GM12892 (cell line): ENCODE measurements at places on chromosomes 3 and 15.

- no peak for DNase-seq
Measured at GRCh38 chr15:91887921-91888373, 34.4 kb downstream of the SLCO3A1 start.

DNA sequence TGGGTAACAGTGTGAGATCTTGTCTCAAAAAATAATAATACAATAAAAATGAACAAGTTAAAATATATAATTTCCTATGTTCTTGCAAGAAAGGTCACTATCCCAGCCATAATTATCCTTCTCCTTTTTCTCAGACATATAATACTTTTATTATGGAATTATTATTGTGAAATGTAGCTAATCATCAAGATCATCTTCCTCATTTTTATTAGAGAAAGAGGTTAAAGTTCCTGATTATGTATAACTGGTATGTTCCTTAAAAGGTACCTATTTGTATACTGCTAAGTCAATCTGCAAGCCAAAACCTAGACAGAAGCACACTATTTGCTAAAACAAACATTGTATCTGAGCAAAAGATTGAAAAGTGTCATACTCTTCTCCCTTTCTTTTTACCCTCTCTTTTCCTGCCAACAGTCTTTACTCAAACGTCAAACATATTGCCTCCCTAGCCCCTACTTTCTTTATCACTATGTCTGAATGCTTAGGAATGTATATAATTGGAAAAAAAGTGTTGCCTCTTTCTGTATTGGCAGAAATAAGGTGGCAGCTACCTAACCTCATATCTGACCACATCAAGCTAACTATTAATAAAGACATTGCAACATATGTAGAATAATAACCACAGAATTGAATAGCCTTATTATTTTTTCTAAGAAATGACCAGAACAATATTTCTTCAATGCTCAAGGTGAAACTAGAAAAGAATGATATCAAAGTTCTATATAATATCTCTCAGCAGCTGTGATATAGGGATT lies 18.5 kb downstream of the SEC11A start:
- DNase-seq: no peak

- DNase-seq: no peak
Measured at GRCh38 chr3:76040946-76041345, 255.6 kb upstream of the ZNF717 start.

DNA sequence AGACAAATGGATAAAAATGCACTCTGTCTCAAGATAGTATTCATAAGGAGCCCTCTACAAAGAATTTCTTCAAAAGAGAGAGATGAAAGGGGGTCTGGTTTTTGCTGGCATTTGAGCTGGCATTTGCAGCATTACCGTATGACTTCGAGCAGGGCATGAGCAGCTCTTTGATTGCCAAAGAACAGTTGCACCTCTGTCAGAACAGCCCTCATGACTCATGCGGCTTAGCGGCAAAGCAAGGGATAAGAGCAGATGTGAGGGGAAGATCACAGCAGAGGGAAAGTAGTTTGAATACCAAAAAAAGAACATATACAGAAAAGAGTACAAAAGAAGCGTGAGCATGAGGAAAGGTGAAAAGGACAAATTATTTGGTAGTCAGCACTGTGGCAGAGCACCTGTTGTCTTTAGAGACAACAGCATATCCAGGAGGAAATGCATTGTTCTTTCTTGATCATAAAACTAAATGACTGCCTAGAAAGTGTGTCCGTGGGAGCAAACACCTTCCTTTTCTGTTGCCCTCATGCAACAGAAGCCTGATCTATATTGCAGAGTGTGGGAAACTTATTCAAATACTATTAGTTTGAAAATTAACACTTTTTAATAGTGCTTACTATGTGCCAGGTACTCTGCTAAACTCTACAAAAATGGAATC lies 80.5 kb upstream of the SLC24A5 start:
- DNase-seq: no peak

DNA sequence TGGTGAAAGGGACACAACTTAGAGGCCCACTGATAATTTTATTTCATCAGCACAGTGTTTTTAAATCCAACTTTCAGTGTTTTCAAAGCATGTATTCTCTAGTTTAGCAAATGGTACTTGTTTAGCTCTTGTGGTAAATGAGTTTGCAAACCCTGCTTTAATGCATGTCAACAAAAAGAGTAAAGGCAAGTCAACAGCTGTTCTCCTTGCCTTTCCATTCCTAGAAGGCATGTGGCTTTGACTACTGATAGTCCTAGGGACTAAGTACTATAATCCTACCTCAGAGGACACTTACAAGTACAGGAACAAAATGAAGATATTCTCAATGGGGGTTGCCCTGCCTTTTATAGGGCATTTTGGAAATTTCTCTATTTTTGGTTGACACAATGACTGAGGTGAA lies 13.1 kb downstream of the NPTN start:
- DNase-seq: no peak

GRCh38 chr3:64687781-64688604 lies at the start of gene ADAMTS9:
Gene ADAMTS9, minus strand, starts transcription at chr3:64688000. Its CDS starts 343 bp downstream, at chr3:64687657.
- DNase-seq: no peak

DNA sequence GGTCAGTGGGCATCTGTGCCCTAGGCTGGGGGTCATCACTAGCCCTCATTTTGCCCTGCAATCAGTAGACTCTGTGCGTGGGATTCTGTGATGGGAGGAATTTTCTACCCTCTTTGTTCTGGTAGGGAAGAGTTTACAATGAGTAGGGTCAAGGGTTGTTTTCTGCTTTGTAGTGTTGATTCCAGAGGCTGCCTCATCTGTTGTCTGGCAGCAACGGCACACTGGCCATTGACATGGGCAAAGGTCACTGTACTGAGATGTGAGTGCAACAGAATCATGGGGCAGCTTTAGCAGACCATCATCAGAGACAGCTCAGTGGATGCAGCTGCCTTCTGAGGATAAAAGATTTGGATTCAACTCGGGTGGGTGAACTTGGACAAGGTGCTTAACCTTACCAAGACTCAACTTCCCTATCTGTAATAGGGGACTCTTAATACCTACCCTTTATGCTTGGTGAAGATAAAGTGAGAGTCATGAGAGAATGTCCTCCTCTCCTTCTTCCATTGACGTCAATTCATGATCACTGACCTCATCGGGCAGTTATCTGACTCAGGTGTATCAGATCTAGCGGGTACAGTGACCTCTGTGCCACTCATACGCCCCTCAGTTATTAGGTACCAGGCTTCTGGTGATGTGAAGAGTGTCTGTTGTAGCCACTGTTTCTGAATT lies 127.5 kb downstream of the RPLP1 start:
- DNase-seq: no peak

DNA sequence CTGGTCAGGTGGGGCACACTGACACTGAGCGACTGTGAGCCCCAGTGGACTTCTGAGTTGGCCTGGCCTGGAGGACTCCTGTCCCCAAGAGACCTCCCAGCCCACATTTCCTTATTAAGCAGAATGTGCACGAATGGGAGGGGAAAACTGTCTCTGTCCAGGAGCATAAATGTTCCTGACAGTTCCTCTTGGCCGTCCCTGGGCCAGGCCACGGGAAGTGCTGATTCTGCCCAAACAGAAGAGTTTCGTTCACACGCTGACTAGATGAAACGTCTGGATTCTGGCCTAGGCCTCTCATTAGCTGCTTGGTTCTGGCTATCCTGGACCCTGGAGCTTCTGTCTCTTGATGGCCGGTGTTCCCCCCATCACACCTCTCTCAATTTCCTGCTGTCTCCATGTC lies 29.5 kb upstream of the APEH start:
- DNase-seq: no peak

- DNase-seq: no peak
Measured at GRCh38 chr15:80567721-80568157, 127.4 kb upstream of the ABHD17C start.

DNA sequence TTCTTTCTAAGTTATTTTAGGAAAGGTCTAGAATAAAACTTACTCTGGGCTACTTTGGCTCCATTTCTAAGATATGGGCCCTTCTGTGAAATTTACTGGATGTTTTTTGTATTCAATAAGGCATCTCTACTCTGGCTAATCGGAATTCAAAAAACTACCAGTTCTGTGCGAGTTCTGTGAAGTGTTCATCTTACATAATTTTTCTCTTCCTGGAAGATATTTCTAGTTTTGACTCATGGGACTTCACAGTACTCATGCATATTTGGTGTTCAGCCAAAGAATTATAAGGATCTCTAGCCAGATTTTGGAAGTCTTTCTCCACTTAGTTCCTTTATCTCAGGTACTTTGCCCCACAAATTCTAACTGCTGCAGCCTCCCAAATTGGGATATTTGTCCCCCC lies 46.4 kb upstream of the MBNL1 start:
- no peak for DNase-seq

DNA sequence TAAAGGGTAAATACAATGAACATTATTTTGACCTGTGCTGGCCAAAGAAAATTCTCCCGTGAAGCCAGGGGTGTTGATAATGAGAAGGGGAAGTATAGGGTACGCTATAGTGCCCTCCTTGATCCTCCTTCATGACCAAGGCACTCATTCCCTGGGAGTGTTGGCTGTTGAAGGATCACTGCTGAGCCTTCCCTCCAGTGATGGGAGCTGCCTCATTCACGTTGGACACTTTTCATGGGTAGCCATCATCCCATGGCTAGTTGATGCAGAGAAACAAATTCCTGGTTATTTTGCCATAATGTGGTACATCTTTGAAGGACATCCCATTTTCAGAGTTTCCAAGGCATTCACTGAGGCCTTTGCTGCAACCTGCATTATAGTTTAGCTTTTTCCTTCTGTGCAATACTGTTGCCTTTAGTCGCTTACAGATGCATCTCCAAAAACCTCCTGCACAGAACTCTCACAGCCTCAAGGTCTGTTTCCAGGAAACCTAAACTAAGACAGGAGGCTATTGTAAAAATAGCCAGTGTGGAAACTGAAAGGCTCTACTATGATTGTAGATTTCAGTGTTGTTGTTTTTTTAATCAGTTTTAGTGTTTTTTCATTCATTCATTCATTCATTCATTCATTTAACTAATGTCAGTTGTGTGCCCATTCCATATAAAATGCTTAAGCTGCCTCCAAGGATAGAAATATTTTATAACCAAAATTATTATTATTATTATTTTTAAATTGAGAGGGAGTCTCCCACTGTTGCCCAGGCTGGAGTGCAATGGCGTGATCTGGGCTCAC lies 40.8 kb downstream of the TGFBR2 start:
- no peak for DNase-seq

DNA sequence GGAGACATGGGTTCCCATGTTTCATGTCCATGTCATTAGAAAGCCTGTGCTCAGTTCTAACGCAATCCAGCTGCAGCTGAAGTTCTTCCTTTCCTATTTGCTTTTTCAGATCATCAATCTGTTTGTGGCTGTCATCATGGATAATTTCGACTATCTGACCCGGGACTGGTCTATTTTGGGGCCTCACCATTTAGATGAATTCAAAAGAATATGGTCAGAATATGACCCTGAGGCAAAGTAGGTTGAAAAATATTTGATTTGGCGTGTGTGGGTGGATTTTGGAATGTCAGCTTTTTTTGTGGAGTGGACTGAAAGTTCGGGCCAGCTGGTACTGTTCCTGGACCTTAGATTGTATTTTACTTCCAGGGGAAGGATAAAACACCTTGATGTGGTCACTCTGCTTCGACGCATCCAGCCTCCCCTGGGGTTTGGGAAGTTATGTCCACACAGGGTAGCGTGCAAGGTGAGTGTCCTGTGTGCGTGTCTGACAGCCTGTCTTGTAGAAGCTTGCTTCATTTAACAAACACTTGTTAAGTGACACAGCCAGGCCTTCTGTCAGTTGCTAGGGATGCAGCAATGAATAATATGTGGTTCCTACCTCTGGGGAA lies 69.6 kb downstream of the CHDH start:
- DNase-seq: no peak

GRCh38 chr3:151412989-151413388 lies 28.4 kb upstream of the P2RY12 start:
- no peak for DNase-seq

DNA sequence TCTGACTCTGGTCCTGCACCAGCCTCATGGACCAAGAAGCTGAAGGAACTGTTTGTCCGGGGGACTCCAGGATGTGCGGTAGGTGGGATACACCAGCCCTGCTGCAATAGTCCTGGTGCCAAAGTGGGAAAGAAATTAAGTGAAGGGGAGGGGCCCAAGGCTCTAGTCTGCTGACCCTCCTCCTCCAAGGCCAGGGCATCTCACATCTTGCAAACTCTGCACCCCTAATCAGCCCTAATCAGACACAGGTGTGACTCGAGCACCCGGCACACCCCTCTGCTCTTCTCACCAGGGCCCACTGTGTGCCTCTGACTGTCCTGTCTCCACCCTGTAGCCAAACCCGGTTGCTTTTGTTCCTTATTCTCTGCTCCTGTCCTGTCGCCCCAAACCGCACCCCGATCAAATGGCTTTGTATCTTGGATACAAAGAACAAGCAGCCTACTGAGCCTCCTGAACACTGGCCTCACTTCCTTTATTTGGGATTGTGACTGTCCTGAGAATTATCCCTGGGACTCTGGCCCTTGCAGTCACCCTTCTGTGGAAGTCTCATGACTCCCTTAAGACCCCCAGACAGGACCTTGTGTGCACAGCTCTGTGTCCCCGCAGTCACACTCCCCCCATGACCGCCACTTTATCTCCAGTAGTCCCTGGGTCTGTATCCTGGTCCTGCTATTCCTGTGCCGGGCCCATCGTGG lies 26.7 kb upstream of the SLC41A3 start:
- DNase-seq: peak; percentile 7

DNA sequence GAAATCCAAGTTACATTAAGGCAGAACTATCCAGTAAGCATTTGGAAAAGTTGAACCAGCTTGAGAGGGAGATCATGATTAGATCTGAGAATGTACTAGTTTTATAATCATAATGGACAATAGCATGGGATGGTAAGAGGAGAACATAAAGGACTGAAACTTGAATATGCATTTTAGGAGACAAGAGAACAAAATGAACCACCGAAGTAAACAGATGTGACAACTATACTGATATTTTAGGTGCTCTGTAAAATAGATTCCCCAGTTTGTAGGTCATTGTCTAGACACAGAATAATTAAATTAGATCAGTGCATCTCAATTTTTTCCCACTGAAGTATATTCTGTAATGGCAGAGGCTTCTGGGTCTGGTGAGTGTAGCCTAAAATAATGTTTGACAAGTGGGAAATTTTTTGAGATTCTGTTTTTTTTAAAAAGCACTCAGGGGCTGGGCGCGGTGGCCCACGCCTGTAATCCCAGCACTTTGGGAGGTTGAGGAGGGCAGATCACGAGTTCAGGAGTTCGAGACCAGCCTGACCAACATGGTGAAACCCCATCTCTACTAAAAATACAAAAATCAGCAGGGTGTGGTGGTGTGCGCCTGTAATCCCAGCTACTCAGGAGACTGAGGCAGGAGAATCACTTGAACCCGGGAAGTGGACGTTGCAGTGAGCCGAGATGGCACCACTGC lies 16.3 kb downstream of the ECT2 start:
- no peak for DNase-seq
